ENCODE measurements at places on chromosomes 3 and 15.

DNA sequence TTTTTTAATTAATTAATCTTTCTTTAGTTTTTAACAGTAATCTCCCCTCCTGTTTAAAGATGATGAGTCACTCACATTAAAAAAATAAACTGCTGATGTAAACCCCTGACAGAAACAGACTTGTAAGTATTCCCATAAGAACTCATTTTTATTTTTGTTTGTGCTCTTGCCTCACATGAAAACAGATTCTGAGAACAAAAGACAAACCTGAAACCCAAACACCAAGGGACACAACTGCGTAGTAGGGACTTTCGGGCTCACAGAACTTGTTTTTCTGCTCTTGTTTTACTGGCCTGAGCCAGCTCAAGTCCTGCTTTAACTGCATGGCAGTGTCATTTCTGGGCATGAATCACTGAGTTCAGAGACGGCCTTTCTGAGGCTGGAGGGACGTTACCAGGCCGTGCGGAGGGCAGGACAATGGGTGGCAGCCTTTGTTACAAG, 600.8 kb downstream of the FOXP1 start:
- DNase-seq, result no peak

GRCh38 chr3:185933374-185934173, 4.2 kb downstream of the TRA2B start:
- DNase-seq, result no peak

DNA sequence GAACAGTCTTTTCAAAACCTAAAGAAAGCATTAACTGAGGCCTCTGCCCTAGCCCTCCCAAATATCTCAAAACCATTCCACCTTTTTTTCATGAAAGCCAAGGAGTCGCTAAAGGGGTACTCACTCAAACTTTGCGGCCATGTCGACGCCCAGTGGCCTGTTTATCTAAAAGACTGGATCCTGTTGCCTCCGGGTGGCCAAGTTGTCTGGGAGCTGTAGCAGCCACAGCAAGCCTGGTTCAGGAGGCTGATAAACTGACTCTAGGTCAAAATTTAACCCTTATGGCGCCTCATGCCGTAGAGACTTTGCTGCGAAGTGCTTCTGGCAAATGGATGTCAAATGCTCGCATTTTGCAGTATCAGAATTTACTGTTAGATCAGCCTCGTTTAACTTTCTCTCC, 39.5 kb downstream of the ZBTB11 start:
- DNase-seq, result no peak

DNA sequence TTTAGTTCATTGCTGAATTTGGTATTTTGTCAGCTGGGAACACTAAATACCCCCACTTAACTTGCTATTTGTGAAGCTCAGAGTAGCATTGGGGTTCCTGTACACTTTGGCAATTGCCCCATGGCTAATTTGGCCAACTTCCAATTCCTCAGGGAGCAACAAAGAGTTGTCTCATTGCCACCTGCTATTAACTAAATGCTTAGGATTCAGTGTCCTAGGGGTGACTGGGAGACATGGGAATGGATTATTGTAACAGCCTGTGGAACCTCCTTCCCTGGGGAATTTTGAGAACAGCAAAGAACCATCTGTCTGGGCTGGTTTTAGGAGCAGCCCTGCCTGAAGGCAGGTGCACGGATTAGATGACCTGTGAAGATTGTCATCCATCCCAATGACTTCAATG, 437.4 kb upstream of the TPRG1 start:
- DNase-seq, result no peak

DNA sequence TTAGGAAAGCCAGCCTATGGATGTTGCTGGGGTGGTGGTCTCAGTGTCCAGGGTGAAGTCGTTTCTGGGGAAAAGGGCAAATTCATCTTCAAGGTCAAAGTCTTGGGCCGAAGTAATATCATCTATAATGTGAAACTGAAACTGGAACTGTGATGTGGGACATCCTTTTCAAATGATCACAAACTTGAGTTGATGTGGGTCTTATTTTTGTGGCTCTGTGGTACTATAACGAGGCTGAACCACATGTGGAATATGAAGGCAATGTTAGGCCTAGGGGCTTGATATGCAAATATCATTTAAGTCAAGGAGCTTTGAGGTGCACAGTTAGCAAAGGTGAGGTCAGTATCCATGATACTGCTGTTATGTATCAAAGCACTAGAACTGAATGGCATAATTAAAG, 1.5 kb upstream of the CD200R1L start:
- no peak for DNase-seq
